ENCODE measurements at places on chromosomes 5 and 9.

- no peak for DNase-seq
Observed at GRCh38 chr9:114382699-114383520, 4.9 kb downstream of the AKNA start.

DNA sequence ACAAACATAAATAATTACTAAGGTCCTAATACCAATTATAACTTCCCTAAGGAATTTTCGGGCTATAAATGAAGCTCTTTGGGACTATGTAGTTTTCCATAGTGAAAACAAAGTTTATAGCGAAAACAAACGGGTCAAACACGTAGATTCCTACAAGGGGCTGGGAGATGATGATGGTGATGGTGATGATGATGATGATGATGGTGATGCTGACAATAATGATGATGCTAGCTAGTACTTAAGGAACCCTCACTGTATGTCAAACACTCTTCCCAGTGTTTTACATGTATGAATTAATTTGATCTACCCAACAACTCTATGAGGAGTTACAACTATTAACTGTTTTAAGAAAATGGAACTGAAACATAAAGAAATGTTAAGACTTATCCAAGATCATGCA lies 63.7 kb upstream of the PIK3R1 start:
- DNase-seq = no peak

DNA sequence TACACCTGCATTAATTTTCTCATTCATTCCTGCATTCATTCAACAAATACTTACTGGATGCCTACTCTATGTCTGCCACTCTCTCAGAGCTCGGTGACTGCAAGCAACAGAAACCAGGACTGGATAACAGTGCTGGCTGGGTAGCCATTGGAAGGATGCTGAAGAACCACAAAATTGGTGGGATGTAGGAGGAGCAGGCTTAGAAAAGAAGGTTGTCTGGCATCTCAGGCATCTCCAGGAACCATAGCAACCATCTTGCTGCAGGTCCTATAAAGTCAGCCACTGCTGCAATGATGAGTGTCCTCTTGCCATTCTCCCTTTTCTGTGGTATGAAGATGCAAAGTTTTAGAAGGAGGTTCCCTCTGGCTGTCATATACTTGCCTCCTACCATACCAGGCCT lies 168.6 kb downstream of the FGF18 start:
- DNase-seq = no peak

DNA sequence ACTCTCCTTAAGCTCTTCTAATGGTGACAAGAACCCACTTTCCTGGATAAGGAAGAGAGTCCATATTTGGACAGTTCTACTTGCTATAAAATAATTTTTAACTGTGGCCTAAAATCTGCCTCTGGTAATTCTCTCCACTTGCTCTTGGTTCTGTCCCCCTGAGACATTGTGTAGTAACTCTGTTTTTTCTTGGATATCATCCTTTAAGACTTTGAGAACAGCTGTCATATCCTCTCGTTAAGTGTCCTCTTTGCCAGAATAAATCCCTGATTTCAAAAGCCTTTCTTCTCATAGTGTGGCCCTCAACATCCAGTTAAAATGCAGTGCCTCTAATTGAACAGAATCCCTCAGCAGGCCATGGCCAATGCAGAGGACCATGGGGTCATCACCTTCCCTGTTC lies 101.5 kb downstream of the ARHGEF28 start:
- no peak for DNase-seq

GRCh38 chr9:33458444-33458843 lies 11.1 kb upstream of the AQP3 start:
- no peak for DNase-seq

GRCh38 chr9:93809204-93809940 lies 145.8 kb downstream of the BARX1 start:
- DNase-seq = no peak

DNA sequence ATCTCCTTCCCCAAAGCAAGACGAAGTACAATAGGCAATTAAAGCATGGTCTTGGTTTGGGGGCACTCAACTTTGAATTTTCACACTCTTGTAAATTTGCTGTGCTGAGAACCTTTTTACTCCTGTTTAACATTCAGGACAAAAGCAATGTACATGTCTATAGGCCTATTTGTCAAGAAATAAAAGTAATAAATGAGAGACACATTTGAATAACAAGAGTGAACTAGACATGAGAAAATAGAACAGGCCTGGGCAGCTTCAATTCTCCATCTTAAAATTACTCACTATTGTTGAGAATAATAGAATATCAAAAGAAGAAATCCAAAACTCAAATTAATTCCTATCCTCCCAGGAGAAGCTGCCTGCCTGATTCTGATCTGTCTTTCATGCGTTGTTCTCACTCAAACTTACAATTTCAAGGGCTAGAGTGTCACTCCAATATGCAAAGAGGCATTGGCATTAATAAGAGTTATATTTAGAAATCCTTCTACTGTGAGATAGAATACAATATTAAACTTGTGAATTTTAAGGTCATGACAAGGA lies 192.9 kb upstream of the CCNG1 start:
- DNase-seq = no peak

GRCh38 chr9:135036861-135037465 lies 50.5 kb upstream of the OLFM1 start:
- no peak for DNase-seq

DNA sequence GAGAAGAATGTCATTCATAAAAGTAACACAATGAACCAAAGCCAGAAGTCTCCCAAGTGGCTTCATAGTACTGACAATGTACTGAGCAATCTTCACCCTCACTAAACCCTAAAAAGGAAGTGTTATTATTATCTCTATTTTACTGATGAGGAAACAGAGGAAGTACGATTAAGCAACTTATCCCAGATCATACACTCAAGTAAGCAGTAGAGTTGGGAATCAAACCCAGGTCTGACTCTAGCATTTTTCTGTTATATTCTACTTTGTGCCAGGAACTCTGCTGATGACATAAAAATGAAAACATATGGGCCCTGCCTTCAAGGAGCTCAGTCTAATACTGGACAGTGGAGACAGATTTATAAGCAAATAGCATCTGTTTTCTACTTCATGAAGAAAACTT lies 109.2 kb downstream of the RAPGEF6 start:
- no peak for DNase-seq

DNA sequence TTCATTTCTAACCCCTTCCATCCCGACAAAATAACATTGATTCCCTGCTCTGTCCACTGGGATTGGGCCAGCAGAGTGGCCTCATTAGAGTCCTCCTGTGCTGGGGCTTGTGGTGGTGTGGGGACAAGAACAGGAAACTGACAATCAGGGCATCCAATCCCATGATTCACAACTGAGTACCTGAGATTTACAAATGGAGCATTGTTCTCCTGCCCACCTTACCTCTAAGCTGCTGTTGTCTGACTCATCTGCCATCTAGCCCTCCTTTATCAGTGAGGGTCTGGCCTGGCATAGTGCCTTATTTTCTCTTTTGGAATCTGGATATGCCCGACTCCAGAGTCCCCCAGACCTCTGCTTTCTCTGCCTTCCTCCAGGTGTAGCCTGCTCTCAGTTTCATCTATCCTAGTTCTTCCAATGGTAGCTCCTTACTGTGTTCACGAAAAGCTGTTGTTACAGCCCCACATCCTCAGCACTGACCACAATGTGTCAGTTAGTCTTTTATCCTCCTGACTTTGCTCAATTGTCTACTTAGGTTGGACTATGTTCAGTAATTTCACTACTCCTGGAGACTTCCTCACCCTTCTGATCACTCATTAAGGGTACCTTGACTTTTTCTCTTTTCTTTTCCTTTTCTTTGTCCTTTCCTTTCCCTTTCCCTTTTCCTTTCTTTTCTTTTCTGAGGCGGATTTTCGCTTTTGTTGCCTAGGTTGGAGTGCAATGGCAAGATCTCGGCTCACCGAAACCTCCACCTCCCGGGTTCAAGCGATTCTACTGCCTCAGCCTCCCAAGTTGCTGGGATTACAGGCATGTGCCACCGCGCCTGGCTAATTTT lies 13.4 kb downstream of the WNT8A start:
- DNase-seq = no peak

GRCh38 chr9:87216897-87217455 lies 269.7 kb upstream of the GAS1 start:
- DNase-seq = no peak

DNA sequence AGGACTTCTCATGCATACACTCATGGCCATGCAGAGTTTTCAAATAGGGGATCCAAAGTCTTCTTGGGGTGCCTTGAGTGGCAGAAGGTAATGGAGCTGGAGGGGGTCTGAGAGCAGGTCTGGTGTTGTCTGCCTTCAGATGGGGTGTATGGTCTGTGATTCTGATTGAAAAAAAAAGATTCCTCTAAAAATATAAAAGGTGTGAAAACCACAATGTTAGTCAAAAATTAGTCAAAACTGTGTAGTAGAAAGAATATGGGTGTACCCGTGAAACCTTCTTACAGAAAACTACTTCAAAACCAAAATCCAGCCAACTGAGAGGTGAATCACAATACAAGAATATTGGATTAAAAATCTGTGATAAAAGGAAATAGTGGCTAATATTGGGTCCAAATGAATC lies 20.1 kb downstream of the DOCK2 start:
- DNase-seq = no peak

- no peak for DNase-seq
Observed at GRCh38 chr5:98700730-98701129, 72.7 kb upstream of the RGMB start.

DNA sequence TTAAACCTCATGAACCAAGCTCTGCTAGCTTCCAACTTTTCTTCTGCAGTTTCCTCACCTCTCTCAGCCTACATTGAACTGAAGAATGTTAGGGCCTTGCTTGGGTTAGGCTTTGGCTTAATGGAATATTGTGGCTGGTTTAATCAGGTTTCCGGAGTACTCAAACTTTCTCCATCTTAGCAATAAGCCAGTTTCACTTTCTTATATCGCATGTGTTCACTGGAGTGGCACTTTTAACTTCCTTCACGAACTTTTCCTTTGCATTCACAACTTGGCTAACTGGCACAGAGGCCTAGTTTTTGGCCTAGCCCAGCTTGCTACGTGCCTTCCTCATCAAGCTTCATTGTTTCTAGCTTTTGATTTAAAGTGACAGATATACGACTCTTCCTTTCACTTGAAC lies 81.0 kb upstream of the MAST4 start:
- no peak for DNase-seq

GRCh38 chr5:77798456-77798855 lies 22.3 kb upstream of the TBCA start:
- no peak for DNase-seq

DNA sequence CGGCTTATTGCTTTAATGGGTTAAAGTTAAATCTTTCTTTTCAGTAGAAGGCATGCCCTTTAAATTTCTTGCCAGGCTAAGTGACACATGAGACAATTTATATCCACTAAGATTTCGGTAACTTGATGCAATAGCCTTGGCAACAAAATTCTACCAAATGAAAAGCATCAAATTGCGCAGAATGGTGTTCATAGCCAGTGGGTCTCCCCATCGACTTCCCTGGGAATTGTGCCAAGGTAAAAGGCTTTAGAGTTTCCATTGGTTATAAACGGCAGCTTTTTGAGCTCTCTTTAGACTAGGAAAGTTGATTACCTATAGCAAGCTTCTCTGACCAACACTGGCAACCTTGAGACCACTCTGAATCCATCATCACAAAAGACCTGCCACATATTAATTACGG lies 358.4 kb downstream of the ARRDC3 start:
- DNase-seq = no peak

DNA sequence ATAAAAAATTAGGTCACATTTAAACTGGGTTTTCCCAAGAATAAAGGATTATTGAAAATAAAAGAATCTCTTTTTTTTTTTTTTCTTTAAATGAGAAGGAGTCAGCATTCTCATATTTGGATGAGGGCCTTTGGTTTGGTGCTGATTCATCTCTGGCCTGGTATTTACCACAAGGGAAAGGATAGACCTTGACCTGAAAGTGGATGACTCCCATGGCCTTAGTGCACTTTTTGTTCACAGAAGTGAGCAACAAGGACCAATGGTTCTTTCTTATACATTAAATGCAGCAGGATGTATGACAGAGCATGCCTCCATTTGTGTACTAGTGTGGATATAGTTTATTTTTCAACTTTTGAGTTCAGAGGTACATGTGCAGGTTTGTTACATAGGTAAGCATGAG lies 6.9 kb downstream of the YTHDC2 start:
- DNase-seq = no peak

DNA sequence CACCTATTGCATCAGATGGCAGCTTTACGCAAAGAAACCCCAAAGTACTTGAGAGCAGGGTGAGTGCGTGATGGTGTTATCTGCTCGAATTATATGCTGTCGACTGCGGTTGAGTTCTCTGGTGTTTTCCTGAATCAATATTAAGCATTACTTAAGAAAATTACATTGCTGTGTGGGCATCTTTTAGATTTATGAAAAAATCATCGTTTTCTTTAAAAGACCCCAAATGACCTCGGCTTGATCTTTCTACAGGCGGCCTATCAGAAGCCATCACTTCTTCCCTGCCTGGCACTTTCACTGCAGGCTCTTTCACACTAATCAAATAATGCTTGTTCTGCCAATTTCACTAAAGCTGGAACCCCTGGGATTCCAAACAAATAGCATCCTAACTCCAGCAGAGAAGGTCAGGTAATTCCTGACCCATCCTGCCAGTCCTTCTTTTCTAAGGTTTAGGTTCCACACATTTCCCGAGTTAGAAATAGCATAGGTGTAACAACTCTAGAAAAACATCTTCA lies 1.7 kb downstream of the UBE2QL1 start:
- no peak for DNase-seq

- DNase-seq = no peak
Observed at GRCh38 chr5:114473541-114473940, 111.7 kb downstream of the KCNN2 start.

- DNase-seq = no peak
Observed at GRCh38 chr5:134161513-134162395, 15.0 kb downstream of the SKP1 start.

DNA sequence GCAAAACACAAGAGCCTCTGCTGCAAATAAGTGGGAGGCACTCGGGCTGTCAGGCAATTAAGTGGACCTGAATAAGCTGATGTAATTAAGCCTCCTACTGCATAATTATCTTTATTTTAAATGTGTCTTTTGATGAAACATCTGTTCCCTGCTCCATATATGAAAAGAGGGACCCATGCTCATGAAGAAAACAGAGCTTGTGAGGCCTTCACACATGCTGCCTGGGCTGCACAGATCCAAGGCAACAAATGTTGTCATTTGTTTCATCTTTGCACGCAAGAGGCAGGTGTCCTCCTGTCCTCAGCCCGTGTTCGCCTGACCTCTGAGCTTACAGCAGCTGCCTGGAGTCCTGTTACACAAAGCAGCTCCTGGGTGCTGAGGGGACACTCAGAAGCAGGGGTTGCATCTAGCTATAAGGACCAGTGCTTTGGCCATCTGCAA lies 381.1 kb downstream of the ZNF608 start:
- no peak for DNase-seq

GRCh38 chr5:65760504-65761275 lies 38.7 kb downstream of the NLN start:
- peak; percentile 67 for DNase-seq
